Mesenchymal stem cell (in vitro differentiated cells and primary cell): ENCODE measurements at places on chromosomes 4 and X.

DNA sequence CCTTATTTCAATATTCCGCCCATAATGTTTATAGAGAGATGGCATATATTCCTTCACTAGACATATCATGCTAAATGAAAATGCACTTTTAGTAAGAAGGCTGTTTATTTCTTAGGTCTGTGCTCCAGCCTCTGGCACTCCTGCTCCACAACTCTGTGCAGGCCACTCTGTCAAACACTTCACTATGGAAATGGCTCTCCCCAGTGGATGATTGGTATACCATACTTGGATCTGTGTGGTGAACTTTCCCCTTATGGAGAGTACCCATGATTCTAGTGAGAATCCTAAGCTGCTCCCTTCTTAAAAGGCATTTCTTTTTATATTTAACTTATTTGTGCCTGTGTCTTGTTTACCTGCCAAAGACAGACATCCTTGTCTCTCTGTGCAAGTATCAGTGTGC, 480.1 kb upstream of the GALNT7 start:
- DNase-seq, result no peak

DNA sequence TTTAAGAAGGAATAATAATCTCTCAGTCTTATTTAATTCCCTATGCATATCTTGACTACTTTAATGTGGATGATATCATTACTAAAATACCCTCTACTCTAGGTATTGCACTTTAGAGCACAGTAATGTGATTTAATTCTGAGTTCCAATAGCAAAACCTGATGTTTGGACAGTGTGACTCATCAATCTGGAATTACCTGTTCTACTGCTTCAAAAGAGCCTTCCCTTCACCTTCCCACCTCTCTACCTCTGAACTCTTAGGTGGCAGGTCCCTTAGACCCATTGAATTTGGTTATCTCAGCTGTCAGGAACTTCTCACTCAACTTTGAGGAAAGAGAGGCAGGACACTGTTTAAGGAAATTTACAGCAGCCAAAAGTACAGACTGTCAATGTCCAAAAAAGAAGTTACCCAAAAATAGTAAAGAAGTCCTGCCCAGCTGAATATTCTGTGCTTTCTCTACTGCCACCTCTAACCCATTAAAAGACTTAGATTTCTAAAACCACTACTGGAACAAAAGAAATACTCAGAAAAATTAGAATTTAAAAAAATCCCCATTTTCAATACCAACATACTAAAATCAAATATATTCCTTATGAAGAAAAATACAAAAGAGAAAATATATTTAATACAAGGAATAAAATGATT, 123.1 kb upstream of the GPM6A start:
- no peak for DNase-seq

DNA sequence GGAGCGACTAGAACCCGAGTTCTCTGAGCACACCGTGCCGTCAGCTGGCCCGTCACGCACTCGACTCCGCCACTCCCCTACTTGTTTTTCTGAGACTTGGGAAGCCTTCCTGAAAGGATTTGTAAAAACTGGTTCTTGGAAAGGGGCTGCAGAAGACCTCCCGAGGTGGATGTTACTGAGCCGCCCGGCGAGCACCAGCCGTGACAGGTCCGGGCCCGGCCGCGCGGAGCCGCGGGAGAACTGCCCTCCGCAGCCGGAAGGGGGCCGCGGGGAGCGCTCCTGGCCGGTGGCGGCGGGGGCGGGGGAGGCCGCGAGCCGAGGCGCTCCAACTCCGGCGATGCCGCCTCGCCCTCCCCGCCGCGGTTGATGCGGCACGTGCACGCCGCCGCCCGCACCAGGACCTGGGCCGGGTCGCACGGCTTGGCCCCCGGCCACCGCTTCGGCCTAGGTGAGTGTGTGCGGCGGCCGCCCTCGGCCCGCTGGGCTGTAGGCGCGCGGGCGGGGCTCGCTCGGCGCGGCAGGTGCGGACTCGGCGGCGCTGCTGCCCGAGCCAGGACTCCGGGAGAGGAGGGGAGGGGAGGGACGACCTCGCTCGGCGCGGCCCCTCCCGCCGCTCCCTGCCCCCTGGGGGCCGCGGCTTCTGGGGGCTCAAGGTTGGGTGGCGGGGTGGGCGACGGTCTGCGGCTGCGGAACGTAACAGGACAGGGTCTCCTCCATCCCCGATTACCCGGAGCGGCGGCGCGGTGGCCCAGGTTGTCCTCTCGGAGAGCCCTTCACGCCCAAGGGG, 1.7 kb downstream of the SPRY1 start:
- peak; percentile 69 for DNase-seq

DNA sequence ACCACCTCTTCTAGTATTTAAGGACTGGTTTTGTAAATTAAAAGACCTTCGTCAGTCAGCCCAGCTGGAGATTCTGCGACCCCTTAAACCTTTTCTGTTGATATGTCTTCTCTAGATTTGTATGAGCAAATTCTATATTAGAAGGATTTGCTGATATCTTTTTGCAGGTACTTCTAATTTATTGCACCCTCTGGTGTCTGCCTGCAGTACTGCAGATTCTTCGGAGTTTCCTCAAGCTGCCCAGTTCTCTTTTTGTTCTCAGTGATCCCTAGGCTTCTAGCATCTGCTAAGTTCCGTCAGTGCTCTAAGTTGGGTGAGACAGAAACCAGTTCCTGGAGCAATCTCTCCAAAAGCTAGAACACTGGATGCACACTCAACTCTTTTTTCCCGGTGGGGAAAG, 545.2 kb downstream of the C4orf33 start:
- DNase-seq, result peak; percentile 53

- peak; percentile 39 for DNase-seq
Observed at GRCh38 chr4:80196922-80197573, at the start of gene PRDM8. TSS of gene PRDM8 (plus strand) at chr4:80197503. CDS start at chr4:80200081, 2,578 bp downstream.

GRCh38 chr4:88910101-88910500, 146.9 kb downstream of the FAM13A start:
- no peak for DNase-seq

GRCh38 chr4:109294006-109294405, 8.5 kb downstream of the COL25A1 start:
- DNase-seq, result no peak

- no peak for DNase-seq
Observed at GRCh38 chr4:138408758-138409157, 166.6 kb upstream of the SLC7A11 start.

GRCh38 chr4:81214144-81214880, 710 bp downstream of the PRKG2 start:
- DNase-seq, result peak; percentile 22

DNA sequence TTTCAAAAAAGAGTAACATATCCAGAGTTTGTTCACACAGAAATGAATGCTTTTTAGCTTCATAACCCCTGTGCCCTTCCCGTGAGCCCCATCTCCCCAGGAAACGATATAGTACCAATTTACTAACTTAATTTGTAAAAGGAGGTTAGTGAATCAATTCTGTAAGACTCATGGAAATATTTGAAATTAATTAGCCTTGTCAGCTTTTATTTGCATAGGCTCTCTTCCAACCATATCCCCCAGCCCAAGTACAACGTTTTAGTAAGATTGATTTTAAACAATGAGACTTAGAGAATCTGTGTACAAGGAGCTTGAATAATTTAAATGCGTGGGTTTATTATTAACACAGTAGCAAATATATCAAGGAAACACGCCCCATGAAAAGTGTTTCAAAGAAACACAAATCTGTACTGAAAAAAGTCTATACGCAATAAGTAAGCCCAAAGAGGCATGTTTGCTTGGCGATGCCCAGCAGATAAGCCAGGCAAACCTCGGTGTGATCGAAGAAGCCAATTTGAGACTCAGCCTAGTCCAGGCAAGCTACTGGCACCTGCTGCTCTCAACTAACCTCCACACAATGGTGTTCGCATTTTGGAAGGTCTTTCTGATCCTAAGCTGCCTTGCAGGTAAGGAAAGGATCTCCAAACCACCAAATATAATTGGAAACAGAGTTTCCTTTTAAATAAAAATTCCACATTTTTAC, at the start of gene VSIG1:
VSIG1 (plus strand) TSS at position 512 of the 703 bp plus-strand sequence; CDS start at position 578, 66 bp downstream.
- DNase-seq, result no peak

DNA sequence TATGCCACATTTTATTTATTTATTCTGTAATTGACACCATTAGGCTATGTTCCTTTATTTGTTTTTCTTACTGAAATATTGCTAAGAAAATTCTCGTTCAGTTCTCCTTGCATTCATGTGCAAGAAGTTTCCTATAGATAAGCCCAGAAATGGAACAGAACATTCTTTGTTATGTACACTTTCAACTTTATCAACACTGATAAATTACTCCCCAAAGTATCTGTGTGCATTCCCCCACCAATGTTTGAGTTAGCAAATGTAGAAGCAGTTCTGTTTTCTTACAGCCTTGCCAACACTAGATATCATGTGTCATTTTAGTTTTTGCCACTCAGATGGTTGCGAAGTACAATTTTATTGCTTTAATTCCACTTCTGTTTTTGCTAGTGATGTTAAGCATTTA, 166.4 kb upstream of the NPY2R start:
- DNase-seq, result no peak

DNA sequence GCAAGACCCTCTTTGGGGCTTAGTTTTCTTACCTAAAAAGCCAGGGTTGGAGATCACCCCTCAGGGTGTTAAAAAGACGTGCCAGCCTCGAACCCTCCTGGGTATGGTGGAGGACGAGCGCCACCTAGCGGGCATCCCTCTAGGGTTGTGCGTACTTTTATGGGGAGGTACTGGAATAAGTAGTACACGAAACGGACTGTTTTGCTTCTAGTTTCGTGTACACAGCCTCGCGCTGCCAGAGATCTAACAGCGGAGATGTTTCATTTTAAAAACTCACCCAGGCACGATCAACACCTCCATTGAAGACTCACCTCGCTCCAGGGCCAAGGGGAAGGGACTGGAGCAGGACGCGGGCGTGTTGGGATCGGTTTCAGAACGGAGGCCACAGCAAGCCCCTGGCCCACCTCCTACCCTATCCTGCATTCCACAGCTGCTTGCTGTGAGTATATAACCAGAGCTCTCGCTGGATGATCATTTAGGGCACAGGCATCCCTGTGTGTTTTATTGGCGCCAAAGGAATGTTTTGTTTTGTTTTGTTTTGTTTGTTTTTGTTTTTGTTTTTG, 4.8 kb upstream of the NKX3-2 start:
- DNase-seq, result peak; percentile 81

DNA sequence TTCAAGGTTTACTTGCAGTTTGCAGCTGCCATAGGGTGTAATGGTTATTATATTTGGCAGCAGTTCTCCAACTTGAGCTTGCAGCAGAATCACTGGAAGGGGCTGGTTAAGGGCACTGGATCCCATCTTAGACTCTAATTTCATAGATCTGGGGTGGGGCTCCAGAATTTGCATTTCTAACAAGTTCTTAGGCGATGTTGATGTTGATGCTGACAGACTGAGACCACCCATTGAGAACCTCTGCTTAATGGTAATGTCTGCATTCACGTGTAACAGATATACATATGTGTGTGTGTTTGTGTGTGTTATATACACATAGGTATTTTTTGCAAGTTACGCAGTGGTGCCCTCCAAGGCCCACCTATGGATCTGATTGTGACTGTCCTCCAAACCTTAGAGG, 13.8 kb downstream of the TENM3 start:
- no peak for DNase-seq

DNA sequence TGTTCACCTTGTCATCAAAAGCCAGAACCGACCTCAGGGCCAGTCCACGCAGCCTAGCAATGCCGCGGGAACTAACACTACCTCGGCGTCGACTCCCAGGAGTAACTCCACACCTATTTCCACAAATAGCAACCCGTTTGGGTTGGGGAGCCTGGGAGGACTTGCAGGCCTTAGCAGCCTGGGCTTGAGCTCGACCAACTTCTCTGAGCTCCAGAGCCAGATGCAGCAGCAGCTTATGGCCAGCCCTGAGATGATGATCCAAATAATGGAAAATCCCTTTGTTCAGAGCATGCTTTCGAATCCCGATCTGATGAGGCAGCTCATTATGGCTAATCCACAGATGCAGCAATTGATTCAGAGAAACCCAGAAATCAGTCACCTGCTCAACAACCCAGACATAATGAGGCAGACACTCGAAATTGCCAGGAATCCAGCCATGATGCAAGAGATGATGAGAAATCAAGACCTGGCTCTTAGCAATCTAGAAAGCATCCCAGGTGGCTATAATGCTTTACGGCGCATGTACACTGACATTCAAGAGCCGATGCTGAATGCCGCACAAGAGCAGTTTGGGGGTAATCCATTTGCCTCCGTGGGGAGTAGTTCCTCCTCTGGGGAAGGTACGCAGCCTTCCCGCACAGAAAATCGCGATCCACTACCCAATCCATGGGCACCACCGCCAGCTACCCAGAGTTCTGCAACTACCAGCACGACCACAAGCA, 898 bp downstream of the UBQLN2 start:
- peak; percentile 61 for DNase-seq

DNA sequence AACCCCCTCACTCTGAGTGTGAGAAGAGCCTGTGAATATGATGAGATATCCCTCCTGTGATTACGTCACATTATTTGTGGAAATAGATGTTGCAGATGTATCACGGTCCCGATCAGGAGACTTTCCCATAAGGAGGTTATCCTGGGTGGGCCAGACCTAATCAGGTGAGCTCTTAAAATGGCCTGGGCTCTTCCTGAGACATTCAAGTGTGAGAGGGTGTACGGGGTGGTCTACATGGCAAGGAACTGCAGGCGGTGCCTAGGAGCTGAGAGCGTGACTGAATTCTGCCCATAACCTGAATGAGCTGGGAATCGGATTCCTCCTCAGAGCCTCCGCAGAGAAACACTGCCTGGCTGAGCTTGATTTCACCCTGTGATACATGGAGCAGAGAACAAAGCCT, 12.9 kb upstream of the CENPVL1 start:
- no peak for DNase-seq

GRCh38 chrX:146581981-146582712, 227.4 kb upstream of the CXorf51B start:
- DNase-seq, result no peak

GRCh38 chr4:66750273-66750672, 795.0 kb downstream of the CENPC start:
- DNase-seq, result peak; percentile 65

GRCh38 chr4:165803005-165803404, 70.0 kb upstream of the TLL1 start:
- DNase-seq, result no peak

DNA sequence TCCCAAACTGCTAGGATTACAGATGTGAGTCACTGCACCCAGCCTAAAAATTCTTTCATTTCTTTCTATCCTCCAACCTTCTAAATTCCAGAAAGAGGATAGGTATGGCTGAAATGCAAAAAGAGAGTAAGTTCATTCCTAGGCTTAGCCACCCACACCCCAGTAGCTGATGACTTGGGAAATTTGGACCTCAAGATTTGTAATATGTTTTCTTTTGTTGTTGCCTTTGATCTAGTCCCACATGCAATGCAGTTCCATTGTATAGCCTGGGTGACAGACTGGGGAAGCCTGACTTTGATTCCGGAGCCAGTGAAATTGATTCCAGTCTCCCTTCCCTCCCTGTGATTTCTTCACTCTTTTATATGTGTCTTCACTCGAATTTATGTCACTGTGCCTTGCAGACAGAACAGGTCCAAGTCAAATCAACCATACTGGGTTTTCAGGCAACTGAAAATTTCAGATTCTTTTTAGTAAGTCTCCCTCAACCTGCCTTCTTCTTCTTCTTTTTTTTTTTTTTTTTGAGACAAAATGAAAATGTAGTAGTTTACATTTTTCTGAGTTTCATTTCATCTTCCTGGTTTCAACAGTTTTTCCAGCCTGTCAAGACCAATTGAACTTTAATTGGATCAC, 176.2 kb upstream of the RBPJ start:
- DNase-seq, result no peak
